ENCODE measurements at places on chromosomes 3 and 15.

- peak; percentile 64 for DNase-seq
These were observed 10.5 kb upstream of the SLITRK3 start for GRCh38 chr3:165206454-165207266.

DNA sequence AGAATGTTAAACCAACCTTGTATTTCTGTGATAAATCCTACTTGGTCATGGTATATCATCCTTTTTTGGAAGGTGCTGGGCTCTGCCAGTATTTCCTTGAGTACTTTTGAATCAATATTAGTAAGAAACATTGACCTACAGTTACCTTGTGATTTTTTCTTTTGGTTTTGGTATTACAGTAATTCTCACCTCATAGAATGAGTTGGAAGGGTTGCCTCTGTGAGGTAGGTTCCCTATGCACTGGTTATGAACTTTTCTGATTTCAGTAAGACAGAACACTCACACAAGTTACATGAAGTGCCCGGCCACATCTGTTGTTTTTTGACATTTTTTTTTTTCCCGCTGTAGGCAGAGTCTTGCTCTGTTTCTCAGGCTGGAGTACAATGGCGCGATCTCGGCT is 20.0 kb downstream of the PCCB start:
- DNase-seq: no peak

DNA sequence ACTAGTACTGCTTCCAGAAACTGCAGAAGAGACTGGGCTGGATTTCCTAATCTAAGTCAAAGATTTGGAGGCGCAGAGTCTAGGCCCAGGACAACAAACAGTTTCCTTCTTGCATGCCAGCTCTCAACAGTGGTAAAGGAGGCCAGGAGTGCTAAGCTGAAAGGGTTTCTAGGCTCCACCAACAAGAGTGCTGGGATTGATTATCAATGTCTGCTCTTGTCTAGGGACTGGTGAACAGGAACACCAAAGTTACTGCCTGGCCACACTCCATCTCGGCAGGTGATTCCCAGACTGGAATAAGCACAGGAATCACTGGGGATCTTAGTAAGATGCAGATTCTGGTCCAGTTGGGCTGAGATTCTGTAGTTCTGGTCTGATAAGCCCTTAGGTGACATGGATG is 22.8 kb upstream of the FGD5 start:
- no peak for DNase-seq

- DNase-seq: no peak
These were observed 190.9 kb downstream of the TJP1 start for GRCh38 chr15:29631076-29632070.

- DNase-seq: peak; percentile 93
These were observed 775.2 kb upstream of the GOLIM4 start for GRCh38 chr3:168870892-168871291.

GRCh38 chr3:195105841-195106417 is 165.0 kb downstream of the XXYLT1 start:
- DNase-seq: no peak

DNA sequence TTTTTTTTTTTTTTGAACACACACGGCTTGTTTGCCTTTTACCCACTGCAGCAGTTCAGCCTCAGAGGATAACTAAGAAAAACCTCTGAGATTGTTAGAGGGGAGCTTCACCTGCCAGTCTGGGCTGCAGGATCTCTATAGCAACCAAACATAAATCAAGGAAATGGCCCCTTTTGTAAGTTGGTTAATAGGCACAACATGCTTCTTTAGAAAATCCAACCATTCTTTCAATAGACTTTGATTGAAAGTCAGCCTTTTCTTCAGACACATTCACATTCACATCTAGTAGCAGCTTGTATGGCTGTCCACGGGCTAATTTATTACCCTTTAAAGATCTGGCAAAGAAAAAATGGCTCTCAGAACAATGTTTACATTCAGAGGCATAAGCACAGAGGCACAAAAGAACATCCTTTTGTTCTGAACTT is 136.6 kb upstream of the RARB start:
- DNase-seq: no peak

DNA sequence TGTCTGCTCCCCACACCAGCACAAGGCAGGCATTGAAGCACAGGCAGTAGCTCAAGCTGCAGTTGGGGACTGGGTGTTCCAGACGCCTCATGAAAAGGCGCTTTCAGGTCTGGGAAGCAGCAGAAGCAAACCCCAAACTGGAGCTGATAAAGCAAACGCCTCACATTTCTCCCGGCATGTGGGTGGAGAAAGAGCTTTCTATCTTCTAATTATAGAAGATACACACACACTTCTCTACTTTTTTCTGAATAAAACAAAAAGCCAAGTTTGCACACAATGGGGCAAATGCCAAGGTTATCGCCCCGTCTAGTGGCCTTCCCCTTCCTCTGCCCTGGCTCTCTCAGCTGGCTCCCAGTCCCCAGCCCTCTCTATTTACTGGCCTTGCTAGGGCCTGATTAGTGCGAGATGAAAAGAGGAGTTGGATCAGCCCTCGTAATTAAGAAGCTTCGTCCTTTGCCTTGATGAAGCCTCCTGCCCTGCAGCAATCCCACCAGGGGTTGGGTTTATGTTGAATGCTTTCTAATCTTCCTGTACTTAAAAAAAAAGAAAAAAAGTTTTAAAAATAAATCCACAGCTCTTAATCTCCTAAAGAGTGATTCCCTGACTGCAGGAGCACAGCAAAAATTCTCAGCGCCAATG is 120.2 kb downstream of the MEGF11 start:
- no peak for DNase-seq

GRCh38 chr15:78983146-78983918 is 38.5 kb upstream of the CTSH start:
- no peak for DNase-seq

GRCh38 chr3:88626456-88627120 is 476.8 kb downstream of the C3orf38 start:
- DNase-seq: no peak

DNA sequence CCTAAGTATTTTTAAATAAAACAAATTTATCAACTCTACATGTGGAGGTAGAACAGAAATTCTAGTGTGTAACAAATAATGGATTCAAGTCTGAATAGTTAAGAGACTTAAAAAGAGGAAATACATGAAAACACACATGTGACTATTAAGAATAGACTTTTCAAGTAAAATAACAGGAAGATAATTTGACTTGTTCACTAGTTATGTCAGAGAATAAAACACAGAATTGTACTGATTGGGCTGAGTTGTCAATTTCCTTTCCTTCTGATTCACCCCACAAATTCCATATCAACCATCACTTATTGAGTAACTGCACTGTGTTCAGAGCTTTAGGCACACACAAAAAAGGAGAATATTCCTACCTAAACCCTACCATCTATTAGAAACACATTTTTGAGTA is 557.2 kb downstream of the TUSC7 start:
- no peak for DNase-seq

DNA sequence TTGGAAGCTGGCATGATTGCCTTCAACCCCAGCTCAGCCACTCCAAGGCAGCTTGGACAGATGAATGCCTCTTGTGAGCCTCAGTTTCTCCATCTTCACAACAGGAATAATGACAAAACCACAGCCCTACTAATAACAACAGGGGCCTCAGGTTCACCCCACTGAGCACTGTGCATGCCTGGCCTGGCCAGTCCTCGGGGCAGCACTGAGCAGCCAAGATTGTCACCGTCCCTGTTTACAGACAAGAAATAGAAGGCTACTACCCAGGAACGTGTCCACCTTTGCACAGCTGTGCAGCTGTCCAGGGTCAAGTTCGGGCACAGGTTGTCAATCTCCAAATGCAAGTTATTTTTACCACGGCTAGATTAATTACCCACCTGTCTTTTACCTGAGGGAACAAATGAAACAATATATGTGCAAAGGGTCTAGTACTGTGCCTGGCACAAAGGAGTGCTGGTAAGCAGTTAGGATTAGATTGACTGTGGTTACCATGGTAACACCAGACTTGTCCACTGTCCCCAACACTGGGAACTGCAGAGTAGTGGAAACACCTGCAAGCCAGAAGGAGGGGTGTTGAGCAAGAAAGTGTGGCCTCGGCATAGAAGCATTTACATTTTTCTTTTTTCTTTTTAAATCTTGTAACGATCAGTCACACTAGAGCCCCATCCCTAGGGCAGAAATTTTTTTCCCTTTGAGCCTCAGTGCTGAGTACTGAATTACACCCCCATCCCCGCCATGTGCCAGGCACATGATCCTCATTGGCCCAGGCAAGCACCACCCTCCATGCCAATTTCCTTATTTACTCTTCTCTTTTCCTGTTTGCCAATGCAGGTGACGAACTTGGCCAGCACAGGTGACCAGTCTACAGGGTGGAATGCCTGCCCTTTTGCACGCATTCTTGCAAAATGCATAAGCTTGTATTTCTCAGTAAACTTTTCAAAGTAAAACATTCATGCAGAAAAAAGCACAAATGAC is 66.3 kb upstream of the SLC6A6 start:
- DNase-seq: peak; percentile 35

DNA sequence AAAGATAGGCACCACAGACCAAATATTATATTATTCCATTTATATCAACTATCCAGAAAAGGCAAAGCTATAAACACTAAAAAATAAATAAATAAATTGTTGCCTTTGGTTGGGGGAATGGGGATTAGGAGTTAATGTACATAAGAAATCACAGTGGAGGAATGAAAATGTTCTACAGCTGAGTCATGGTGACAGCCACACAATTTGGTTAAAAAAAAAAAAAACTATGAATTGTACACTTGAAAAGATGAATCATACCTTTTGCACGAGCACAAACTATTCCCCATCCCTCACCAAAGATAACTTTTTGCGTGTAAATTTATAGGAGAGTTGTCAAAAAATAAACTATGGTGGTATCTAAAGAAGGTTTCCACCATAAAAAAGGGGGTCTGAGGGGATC is 103.2 kb downstream of the TBC1D5 start:
- DNase-seq: no peak

DNA sequence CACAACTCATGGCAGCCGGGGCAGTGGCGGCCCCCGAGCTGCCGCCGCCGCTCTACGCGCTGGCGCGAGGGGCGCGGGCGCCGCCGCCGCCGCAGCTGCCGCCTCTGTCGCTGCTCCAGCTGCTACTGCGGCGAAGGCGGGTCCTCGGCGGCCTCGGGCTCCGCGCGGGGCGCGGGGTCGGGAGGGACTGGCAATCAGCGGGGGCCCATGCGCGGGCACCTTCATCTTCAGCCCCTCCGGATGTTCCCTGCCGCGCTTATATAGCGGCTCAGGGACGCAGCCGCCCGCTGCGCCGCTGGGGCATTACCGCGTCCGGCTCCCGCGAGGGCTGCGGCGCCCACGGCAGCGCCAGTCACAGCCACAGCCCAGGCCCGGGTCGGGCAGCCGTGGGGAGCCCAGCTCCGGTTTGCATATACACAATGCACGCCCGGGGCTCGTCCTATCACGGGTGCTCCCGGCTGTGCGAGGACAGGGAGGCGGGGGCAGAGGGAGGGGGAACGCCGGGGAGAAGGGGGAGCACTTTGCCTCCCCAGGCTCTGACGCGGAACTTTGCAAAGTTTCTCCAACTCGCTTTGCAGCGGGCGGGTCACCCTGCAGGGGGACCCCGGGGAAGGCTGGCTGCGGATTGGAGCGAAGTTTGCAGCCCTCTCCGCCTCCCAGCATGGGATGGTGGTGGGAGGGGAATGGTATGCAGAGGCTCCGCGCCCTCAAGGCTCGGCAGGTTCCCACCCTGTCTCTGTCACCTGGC is at the start of gene VGLL3:
TSS of gene VGLL3 (minus strand) at position 416 of the 748 bp plus-strand sequence. CDS start at position 10, 406 bp downstream.
- no peak for DNase-seq

DNA sequence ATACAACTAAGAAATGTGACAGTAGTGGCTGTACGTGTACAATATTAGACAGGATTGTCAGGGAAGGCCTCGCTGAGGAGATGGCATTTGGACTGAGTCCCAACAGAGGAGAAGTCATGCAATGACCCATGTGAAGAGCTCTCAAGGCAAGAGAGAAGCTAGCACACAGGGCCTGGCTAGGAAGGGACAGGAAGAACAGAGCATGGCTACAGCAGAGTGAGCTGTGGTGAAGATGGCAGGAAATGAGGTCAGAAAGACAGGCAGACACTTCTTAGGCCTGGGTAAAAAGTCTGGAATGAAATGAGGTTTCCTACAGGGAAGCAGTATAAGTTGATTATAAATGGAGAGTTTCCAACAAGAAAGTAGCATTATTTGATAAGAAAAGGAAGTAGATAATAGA is 33.2 kb upstream of the LEKR1 start:
- no peak for DNase-seq

DNA sequence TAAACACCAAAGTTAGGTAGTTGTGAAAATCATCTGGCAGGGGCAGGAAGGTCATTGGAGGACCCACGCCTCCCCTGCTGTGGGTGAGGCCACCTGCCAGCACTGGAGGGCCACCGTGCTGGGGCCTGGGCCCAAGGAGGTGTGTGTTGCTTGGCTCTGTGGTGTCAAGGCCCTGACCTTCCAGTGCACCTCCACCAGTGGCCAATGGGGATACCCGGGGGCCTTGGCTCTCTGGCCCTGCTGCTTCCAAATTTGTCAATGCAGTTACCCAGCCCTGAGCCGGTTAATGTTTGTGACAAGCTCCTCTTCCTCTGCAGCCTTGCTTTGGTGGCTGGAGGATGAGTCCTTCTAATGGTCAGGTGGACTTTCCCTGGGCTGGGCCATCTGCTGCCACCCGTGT is 150.2 kb downstream of the KLF13 start:
- no peak for DNase-seq

DNA sequence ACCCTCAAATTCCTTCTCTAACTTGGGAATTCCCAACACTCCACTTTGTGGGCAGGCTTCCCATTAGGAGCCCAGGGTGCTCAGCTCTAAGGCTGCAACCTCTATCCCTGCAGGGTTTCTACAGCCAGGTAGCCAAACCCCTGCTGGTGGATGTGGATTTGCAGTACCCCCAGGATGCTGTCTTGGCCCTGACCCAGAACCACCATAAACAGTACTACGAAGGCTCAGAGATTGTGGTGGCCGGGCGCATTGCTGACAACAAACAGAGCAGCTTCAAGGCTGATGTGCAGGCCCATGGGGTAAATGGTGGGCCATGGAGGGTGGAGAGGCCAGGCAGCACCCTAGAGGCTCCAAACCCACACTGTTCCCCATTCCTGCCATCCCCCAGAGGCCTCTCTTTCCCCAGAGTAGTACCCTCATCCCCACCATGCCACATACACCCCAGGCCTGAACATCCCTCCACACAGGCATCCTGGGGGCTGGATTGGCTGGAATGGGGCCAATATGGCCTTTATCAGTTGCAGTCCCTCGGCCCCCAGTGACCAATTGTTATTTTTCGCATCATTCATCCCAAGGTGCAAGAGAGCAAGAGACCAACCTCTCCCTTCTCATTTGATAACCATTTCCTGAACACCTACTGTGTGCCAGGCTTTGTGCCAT is 7.7 kb downstream of the ITIH1 start:
- no peak for DNase-seq

DNA sequence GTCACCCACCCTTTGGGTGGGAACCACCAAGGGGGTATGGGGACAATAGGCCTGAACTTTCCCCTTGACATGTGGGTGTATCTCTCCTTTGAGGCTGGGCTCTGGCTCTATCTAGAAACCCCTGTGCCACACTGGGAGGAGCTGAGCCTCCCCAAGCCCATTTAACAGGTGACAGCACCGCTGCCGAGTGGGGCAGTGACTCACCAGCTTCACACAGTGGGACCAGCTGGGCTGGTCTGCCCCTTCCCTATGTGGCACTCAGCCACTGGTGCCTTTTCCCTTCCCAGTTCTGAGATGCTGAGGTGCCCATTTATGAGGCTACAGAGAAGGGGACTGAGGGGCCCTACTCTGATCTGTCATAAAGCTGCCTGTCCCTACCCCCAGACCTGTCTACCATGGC is 5.1 kb downstream of the PSTPIP1 start:
- DNase-seq: no peak
